Muscle of back (tissue), 13 donors: ENCODE measurements at places on chromosomes 2 and 18.

- no peak for DNase-seq
These were observed 296.9 kb downstream of the ZNF521 start for GRCh38 chr18:25055076-25055475.

DNA sequence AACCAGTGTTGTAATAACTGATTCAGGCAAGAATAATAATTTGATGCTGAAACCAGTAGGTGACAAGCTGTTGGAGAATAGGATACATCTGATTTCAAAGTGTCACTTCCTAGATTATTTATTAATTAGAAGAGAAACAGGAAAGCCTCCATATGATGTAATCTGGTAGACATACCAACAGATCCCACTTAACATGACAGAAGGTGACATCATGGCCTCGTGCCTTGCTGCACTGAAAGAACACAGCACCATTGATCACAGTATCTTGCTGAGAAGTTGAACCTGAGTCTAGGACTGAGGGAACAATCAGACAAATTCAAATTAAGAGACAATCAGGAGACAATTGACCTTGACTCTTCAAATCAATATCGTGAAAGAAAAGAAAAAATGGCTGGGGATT is 131.6 kb upstream of the DLGAP1 start:
- DNase-seq: no peak

GRCh38 chr18:54205959-54206358 is 18.5 kb downstream of the MBD2 start:
- peak; percentile 67 for DNase-seq

- no peak for DNase-seq
These were observed 8.2 kb upstream of the TMEM182 start for GRCh38 chr2:102753563-102754159.

GRCh38 chr2:37526323-37526722 is 145.1 kb downstream of the CDC42EP3 start:
- no peak for DNase-seq

DNA sequence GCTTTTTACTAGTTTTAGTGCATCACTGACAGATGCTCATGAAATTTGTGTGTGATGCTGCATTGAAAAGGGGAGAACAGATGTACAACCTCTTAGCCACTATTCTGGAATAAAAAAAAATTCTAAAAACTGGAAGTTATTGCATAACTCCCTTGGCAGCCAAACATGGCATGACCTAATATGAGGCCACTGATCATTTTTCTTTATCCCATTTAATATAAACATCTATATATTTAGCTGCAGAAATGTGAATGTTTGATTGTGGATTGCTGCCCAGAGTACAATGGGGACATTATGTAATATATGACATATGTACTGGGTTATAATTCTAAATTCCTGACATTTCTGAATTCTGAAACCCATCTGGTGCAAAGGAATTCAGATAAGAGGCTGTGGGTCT is 86.5 kb downstream of the CDCA7 start:
- peak; percentile 68 for DNase-seq

DNA sequence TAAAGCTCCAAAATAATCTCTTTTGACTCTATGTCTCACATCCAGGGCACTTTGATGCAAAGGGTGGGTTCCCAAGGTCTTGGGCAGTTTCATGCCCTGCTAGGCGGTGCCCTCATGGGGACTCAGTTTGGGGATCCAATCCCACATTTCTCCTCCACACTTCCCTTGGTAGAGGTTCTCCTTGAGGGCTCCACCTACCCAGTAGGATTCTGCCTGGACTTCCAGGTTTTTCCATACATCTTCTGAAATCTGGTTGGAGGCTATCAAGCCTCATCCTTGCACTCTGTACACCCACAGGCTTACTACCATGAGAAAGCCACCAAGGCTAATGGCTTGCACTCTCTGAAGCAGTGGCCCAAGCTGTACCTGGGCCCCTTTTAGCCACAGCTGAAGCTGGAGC is 49.8 kb upstream of the ERMN start:
- no peak for DNase-seq

GRCh38 chr18:57961876-57962505 is 82.0 kb upstream of the NEDD4L start:
- DNase-seq: no peak

DNA sequence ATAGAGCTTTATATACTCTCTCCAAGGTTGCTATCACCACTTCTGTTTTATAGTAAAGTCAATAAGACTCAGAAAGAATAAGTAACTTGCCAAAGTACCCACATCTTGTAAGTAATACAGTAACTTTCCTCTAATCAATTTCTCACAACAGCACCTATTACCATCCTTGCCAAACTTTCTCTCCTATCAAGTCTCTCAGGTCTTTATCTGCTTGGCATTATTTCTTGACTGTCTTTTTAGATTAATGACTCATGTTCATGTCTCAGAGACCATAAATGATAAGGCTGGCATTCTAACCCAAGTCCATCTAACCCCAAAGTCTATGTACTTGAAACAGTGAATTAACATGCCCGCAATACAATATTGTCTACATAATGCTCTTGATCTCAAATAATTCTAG is 618.0 kb upstream of the ZEB2 start:
- DNase-seq: no peak

GRCh38 chr2:12291303-12291702 is 425.4 kb upstream of the TRIB2 start:
- DNase-seq: no peak

- DNase-seq: no peak
These were observed 2.9 kb downstream of the TGOLN2 start for GRCh38 chr2:85324639-85325465.

DNA sequence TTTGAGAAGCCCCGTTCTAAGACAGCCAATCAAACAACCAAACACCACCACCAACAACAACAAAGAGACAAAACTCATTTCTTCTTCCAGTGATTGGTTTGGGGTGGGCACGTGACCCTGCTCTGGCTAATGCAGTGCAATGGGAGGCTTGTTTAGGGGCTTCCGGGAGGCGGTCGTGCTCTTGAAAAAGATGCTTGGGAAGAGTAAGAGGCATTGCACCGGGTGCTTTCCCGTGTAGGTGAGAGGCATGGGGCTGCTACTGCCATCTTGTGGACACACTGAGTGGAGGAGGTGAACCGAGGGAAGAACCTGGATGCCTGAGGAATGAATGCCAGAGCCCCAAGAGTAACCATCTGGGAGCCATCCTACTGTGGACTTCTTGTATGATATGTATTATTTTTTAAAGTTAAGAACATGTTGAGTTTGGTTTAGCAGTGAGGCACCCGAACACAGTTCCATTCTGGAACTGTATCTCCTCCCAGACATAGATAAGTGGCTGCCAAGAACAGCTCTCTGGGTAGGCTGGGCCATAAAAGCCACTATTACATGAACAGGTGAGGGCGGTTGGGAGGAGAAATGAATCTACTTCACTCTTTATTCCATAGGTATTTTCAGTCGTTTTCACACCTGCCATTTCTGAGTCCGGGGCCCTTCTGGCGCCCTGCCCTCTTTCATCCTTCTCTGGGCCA is 19.1 kb upstream of the ARHGAP25 start:
- DNase-seq: peak; percentile 55
